GM12864 (cell line): ENCODE measurements at places on chromosomes 5 and 9.

GRCh38 chr9:112050544-112051475 lies 124.3 kb downstream of the SUSD1 start:
- DNase-seq: no peak

GRCh38 chr5:38757451-38758245 lies 88.2 kb upstream of the OSMR start:
- DNase-seq: no peak

GRCh38 chr5:5542654-5543053 lies 120.2 kb downstream of the ICE1 start:
- DNase-seq: no peak

DNA sequence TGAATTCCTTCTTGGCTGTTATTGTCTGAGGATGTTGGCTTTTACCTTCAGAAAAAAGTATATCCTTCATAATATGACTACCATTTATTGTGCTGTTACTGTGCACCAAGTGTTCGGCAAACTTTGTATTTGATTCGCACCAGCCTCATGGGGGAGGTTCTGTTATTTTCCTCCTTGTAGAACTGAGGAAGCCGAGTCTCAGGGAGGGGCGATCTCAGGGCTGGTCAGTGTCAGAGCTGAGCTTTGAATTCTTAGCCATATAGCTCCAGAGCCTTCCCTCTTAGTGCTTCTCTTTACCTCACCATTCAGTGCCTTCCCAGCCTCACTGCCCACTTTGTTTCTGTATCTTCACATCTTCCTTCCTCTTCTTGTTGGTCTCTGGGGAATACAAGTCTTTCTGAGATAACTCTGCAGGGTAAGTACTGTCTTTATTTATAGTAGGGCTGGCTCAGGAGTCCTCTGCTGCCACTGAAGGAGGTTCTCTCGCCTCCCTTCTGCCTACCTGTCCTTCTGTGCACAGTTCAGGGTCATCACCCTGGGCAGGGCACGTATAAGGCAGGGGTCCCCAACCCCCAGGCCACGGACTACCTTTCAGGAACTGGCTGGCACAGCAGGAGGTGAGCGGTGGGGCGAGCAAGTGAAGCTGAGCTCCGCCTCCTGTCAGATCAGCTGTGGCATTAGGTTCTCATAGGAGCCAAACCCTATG lies 48.4 kb downstream of the GALNT10 start:
- no peak for DNase-seq

GRCh38 chr9:16475257-16475656 lies 395.2 kb downstream of the BNC2 start:
- no peak for DNase-seq

DNA sequence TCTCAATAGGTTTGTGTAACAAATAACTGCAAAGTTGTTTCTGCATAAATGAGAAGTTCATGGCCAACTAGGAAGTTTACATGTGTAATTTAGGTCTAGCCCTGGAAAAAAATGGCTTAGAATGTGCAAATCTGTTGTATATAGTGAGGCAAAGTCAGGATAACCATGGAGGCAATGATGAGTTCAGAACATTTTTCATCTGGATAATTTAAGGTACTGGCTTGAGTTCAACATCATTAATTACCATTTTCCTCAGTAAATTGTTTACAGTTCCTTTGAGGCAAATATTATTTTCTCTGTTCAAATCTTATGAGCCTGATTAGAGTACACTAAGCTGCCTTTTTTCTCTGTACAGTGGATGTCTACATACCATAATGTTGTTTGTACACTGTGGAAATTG lies 1259.0 kb upstream of the NUDT12 start:
- no peak for DNase-seq

- DNase-seq: no peak
These were observed 15.0 kb downstream of the NPR3 start for GRCh38 chr5:32726086-32726557.

DNA sequence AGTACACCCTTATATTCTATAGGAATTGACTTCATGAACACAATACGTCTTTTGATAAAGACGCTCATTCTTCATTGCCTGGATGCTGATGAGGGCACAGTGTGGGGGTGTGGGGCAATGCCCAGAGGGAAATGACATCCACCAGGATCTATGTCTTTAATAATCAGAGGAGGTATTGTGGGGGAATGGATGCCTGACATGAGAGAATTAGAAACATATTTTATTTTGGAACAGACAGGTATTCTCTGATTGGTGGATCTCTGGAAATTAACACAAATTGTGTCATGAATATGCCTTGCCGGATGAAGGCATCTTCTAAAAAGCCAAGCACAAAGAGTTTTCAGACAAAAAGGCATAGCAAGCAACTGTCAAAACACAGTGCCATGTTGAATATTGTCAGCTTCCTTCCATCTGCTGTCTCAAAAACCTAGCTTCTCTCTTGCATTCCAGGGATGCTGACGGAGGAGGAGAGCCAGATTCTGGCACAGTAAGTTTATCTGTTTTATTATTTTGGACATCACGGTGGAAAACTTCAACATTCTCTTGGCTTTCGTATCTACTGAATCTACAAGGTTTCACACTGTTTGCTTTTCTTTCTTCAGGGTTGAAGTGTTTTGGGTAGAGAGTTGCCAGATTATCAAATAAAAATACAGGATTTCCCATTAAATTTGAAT lies 3.9 kb upstream of the C5orf58 start:
- no peak for DNase-seq

- no peak for DNase-seq
These were observed 169.8 kb upstream of the PPP1R26 start for GRCh38 chr9:135309763-135310125.
